ENCODE measurements at places on chromosomes 12 and 14.

GRCh38 chr14:95138876-95139275, 18.5 kb downstream of the DICER1 start:
- no peak for DNase-seq

DNA sequence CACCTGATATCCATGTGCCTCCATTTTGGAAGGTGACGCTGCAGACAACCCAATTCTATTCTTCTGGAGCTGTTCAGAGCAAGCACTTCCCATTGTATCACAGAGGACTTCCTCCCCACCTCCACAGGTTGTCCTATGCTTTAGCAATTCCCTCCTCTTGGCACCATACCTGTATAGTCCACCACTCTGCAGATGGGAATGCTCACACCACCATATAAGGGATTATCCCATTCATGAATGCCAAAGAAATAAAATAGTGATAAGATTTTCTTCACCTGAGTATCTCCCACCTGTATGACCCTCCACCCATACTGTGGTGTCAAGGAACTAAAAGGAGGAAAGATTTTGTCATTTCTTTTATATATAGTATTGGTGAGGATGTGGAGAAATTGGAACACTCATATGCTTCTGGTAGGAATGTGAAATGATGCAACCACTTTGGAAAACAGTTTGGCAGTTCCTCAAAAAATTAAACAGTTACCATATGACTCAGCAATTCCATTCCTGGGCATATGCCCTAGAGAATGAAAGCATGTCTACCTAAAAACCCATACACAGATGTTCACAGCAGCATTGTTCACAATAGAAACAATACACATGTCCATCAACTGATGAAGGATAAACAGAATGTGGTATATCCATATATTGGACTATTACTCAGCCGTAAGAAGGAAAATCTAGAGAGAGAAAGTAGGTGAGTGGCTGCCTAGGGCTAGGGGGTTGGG, 75.2 kb downstream of the FIGNL2 start:
- no peak for DNase-seq

GRCh38 chr14:104137297-104138097, 890 bp upstream of the KIF26A start:
- DNase-seq: peak; percentile 59

GRCh38 chr12:67052981-67053380, 216.2 kb upstream of the CAND1 start:
- no peak for DNase-seq

- no peak for DNase-seq
Measured at GRCh38 chr14:38745861-38746260, 357.2 kb downstream of the SEC23A start.

GRCh38 chr12:17652436-17652835, 437.6 kb downstream of the RERGL start:
- no peak for DNase-seq
